Activated T-cell treated with anti-CD3 and anti-CD28 coated beads, Interleukin-2, amount 50 U/mL, for 4 hours (primary cell): ENCODE measurements at places on chromosomes 12 and 14.

DNA sequence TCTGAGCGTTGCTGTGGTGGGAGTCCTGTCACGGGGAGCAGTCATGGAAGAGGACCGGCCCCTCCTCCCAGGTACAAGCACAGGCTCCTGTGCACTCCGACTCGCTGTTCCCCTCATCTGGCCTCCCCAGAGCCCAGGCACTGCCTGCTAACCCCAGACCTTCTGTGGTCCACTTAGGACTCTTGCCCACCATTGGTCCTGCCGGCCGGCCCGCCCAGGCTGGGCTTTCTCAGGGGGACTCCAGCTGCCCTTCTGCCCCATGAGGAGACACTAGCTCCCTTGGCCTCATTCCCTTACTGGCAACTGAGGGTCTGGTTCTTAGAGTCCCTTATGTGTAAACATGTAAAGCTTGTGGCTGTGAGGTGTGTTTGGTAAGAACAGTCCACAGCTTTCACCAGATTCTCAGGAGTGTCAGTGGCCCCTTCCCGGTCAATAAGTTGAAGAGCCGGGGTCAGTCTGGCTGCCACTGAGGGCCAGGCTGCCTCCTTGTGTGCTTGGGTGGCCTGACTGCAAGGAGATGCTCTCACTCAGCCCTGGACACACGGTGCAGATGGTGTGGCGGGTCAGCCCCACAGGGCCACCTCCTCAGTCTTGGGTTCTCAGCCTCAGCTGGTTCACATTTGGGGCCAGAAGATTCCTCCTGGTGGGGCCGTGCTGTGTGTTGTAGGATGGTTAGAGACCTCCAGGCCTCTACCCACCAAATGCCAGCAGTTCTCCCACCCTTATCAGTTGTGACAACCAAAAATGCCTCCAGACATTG is 43.6 kb downstream of the DDX51 start:
- no peak for DNase-seq

- no peak for DNase-seq
Measured at GRCh38 chr14:71834284-71835204, 97.7 kb upstream of the RGS6 start.

GRCh38 chr12:108468196-108468968 is 46.7 kb upstream of the FICD start:
- no peak for DNase-seq

GRCh38 chr12:2958432-2959191 is 585 bp upstream of the TEAD4 start:
- DNase-seq = no peak

GRCh38 chr12:65900912-65901672 is 76.8 kb downstream of the HMGA2 start:
- DNase-seq = no peak

- peak; percentile 62 for DNase-seq
Measured at GRCh38 chr14:23056956-23057756, at the start of gene CDH24. TSS of gene CDH24 (minus strand) at chr14:23057520. CDS start at chr14:23055733, 1,787 bp downstream.

- no peak for DNase-seq
Measured at GRCh38 chr12:117042862-117043261, 56.4 kb downstream of the TESC start.

- no peak for DNase-seq
Measured at GRCh38 chr12:126069549-126070165, 1004.4 kb downstream of the AACS start.

DNA sequence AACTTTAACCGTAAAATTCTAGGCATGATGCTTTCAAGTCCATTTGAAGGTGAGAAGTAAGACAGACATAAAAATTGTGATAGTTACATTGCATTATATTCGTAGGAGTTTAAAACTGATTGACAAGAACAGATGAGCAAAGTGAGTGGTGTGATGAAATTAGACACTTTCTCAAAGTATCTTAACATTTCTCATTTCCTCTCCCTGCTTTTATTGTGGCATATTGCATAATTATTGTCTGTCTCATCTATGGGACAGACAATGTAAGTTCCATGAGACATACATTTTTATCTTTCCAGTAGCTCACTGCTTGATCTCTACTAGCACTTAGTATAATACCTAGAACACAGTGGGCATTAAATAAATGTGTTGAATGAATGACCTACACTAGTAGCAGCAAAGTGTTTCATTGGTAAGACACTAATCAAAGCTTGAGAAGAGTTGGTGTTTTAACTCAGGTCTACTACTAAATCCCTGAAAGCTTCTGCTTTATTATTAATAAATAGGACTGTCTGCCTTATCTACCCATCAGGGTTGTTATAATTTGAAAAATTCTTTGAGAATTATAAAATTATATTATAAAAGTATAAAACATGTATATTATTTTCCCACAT is 19.0 kb downstream of the A2M start:
- DNase-seq = no peak

DNA sequence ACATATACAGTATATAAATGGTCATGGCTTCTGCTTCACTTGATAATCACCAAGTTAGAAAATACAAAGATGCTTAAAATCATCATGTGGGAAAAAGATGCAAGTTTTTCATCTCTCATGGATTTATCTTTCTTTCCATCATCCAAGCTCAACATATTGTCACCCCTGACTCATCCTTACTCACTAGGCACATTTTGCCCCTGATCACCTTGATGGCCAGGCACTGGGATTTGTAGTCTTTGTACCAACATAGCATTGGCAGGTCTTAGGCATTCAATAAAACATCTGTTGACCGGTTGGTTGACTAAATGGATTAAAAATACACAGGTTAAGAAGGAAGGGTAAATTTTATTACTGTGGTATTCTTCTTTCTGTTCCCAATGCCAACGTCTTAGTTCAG is 28.1 kb downstream of the KLHDC2 start:
- DNase-seq = no peak

DNA sequence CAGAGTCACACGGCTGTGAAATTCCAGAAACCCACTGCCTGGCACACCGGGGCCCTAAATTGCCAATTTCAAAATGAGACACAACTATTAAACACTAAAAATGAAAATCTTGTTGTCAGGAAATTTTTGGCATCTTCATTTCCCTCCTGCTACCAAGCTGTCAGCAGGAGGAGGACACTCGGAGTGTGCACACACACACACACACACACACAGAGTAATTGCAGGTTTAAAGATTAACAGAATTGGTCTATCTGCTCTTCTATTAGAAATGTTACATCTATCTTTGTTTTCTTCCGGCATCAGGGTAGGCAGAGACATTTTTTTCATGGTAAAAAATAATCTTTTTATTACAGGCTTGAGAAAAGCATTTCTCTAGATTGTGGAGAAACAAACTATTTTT is 314.2 kb downstream of the EGLN3 start:
- DNase-seq = no peak

- no peak for DNase-seq
Measured at GRCh38 chr12:68759852-68760251, 13.9 kb downstream of the SLC35E3 start.

DNA sequence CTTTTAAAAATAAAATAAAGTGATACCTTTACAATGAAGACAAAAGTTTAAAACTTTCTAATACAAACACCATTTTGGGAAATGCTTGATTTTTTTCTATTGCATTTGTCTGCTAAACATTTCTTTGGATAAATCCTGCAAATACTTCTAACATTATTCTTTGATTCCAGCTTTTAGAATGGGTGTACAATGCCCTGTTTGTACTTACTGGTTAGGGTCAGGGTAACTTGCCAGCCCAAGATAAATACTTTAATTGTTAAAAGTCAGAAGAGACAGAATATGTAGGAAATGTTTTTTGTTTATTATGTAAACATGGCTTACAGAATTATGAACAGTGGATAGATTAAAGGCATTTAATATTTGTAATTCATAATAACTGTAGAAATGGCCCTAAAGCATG is 60.5 kb downstream of the WASHC4 start:
- no peak for DNase-seq

- no peak for DNase-seq
Measured at GRCh38 chr12:308511-308910, 45.9 kb upstream of the SLC6A13 start.

DNA sequence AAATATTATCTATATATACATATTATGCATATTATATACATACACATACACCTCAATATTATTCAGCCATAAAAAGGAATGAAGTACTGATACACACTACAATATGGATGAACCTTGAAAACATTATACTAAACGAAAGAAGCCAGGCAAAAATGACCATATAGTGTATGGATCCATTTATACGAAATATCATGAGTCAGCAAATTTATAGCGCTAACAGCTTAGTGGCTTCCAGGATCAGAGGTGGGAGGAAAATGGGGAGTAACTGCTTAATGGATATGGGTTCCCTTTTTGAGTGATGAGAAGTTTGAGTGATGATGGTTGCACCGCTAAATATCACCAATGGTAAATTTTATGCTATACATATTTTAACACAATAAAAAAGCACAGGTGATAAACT is 32.7 kb downstream of the PTGER2 start:
- no peak for DNase-seq

GRCh38 chr14:69943084-69943780 is 64.0 kb downstream of the SMOC1 start:
- DNase-seq = no peak

DNA sequence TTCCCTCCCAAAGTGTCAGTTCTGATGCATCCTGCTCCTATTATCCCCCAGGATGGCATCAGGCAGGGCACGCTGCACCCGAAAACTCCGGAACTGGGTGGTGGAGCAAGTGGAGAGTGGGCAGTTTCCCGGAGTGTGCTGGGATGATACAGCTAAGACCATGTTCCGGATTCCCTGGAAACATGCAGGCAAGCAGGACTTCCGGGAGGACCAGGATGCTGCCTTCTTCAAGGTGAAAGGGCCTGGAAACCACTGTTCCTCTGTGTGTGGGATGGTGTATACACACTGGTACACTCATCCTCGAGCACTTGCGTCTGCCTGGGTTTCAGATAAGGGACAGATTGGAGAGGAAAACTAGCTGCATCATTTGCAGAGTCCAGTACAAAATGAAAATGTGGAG is 1.0 kb downstream of the IRF9 start:
- DNase-seq = no peak

GRCh38 chr12:77940011-77940423 is 109.3 kb downstream of the NAV3 start:
- no peak for DNase-seq

DNA sequence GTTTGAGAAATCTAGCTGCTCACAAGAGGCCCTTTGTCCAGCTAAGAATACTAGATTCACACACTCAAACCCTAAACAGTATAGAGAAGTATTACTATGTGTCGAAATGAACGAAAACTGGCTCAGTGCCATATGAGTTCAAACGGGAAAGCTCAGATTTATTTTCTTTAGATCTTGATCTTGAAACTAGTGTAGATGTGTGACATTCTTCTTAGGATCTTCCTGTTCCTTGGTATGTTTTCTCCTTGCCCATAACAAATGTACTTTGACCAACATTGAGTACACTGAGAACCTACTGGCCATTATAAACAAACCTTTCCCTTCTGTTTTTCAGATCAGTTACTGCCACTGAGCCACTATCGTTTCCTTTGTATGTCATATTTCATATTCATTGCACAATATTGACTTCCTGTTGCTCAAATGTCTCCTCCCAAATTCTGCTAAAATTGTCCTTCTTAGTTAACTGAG is 21.3 kb downstream of the MYBPC1 start:
- DNase-seq = no peak

GRCh38 chr14:49997991-49998390 is 105.1 kb downstream of the ARF6 start:
- DNase-seq = no peak

DNA sequence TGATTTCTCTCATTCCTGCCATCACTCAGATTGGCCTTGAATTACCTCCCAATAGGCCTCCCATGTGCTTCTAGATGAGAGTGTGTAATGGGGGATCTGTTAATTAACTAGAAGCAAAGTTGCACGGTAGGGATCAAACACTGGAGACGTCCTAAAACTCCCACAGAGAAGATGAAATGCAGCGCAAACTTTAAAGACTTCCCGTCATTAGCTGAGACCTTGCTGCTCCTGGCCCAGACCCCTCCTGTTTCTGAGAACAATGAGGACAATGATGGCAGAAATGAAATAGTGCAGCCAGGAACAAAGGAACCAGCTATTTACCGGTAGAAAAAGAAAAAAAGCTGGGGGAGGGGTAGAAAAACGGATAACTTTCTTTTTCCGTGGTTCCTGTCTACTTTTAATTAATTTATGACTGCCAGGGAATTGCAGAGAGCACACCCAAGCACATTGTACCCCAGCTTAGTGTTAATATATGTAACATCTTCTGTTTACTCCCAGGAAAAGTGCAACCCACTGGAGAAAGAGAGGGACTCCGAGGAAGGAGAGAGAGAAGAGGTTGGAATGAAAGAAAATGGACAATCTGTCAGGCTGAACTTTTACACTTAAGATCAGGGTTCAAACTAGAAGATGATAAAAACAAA is 280.7 kb upstream of the SOX5 start:
- no peak for DNase-seq

GRCh38 chr12:60872850-60873713 is 1277.3 kb downstream of the SLC16A7 start:
- no peak for DNase-seq

- no peak for DNase-seq
Measured at GRCh38 chr12:20751046-20751445, 55.9 kb downstream of the SLCO1C1 start.

- no peak for DNase-seq
Measured at GRCh38 chr12:78470354-78471195, 394.0 kb upstream of the SYT1 start.

- no peak for DNase-seq
Measured at GRCh38 chr14:89394972-89395371, 22.1 kb downstream of the FOXN3 start.

GRCh38 chr12:50442178-50442908 is 41.7 kb downstream of the LARP4 start:
- no peak for DNase-seq

DNA sequence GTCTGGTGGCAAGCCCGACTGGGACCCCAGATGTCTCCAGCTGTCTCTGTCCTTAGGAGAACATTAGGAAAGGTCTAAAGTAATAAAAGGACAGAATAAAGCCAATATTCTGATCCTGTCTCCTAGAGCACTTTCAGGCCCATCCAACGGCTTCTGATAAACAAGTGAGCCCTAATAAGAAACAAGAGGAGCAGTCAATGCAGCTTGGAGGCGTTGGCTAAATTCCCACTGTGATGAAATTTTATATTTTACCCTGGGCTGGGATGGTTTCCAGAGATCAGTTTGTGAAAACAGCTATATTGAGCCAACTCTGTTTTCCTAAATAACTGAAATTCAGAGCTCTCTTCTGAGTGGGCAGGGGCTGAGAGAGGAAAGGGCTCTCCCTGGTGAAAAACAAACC is 55.5 kb upstream of the SRRM4 start:
- DNase-seq = no peak

DNA sequence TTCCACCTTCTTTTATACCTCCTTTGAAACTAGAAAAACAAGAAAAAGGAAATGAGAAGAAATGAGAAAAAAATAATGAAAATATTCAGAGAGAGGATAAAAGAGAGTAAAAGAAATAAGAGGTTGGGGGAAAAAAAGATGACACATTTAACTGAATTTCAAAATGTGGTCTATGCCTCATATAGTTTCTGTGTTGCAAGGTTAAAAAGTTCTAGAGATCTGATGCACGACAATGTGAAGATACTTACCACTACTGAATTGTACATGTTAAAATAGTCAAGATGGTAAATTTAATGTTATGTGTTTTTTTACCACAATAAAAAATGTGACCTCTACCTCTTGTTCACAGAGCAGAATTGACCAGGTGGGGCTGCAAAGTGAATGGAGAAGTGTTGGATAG is 314.8 kb upstream of the OR4E1 start:
- DNase-seq = no peak

GRCh38 chr12:85281636-85282312 is 1.8 kb downstream of the ALX1 start:
- DNase-seq = no peak
